Stimulated activated CD4-positive, alpha-beta T cell treated with anti-CD3 and anti-CD28 coated beads, Interleukin-4, amount 100 ng/mL, for 48 hours (primary cell): ENCODE measurements at places on chromosomes 13 and 19.

- no peak for DNase-seq
Measured at GRCh38 chr13:77946522-77946921, 27.9 kb upstream of the EDNRB start.

GRCh38 chr13:82627183-82627582 is 1255.1 kb downstream of the SLITRK1 start:
- DNase-seq, result no peak

GRCh38 chr13:92677571-92677970 is 549.0 kb upstream of the GPC6 start:
- DNase-seq, result no peak

DNA sequence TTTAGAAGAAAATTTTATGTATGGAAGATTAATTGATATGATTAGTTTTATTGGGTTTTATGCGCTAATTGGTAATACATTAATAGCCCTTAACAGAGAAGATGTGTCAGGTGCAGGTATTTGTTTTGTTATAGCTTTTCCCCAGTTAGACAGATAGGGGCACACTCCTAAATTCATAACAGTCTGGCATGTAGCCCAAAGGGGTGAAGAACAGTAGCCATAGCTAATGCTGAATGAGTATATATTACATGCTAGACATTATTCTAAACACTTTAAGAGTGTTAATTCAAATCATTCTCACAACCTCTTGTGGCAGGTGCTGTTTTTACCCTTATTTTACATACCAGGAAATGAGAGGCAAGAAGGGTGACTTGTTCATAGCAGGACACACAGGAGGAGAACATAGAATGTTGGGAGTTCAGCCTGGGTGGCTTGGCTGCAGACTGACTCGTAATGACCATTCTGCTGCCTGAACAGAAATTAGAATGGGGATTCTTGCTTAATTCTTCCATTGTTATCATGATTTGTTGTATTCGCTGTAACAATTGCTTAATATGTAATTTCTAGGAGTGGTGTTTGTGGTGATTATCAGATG is 20.1 kb downstream of the PCCA start:
- DNase-seq, result no peak

DNA sequence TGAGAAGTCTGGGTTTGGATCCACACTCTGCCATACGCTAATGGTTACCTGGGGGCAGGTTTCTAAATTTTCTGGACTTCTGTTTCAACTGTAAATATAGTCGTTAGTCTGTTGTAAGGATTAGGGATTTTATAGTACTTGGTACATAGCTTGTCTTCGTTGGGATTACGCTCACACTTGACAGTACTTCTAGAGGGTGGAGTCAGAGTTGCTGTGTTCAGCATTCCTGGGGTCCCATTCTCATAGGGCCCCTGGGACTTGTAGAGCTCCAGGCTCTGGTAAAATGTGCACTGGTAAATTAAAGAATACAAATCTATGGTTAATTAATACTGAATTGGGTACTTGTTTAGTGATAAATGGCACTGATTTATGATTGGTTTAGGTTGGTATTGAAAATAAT is 45.2 kb downstream of the TPP2 start:
- no peak for DNase-seq

DNA sequence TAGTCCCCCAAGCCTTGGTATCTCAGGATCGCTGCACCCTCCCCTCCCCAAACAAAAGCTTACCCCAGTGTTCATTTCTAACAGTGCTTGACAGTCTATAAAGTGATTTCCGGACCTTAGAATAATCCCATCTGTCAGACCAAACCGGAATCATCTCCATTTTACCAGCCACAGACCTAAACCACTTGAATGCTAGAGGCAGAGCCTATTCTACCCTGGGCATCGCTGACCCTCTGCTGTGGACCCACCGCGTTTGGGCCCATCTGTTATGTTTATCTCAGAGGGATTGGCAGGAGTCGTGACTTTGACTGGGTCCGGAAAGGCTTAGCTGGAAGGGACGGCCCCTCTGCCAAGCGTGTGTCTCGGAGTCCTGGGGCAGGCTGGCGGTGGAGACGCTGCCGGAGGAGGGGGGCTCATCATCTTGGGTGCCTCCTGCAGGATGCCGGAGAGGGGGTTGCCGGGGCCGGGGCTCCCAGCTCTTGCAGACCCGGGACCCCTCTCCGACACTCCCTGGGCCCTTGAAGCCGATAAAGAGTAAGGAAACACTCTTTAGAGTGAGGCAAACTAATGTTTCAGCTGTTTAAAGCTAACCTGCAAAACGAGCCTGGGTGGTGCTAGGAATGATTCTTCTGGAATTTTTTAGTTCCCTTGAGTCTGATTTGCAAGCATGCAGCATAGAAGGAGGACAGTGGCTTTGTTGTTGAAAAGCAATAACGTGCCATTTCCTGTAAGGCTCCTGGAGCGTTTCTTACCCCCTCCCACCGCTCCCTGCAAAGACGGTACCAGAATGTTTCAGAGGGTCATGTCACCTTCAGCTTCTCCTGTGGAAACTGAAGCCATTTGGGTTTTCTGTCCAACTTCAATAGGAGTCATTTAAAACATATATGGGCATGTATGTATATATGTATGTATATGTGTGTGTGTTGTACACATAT is 1.3 kb downstream of the SLC25A42 start:
- DNase-seq, result peak; percentile 18

DNA sequence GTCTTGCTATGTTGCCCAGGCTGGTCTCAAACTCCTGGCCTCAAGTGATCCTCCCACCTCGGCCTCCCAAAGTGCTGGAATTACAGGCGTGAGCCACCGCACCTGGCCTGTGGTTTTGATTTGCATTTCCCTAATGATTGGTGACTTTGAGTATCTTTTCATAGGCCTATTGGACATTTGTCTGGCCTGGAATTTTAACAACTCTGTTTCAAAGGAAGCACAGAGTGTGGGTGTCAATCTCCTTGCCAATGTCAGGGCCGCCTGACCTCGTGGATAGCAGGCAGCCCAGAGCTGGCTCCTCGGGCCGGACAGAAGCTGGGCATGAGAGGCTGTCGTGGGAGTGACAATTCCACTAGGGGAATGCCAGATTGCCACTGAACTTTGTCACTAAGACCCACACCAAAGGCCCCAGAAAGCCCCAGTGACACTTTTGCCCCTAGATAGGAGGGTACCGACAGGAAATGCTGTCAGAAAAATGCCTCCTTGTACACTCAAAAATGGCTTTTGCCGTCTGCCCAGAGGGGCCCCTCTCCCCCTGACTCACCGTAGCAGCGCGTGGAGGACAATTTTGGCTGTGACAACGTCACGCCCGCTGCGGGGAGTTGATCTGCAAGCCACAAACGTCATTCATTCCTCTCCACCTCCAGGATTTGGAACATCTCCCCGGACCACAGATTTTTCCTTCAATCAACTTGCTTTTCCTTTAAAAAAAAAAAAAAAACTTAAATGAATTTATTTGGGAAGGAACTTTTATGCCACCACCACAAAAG is 11.7 kb upstream of the ADGRE5 start:
- DNase-seq, result peak; percentile 89

- DNase-seq, result no peak
Measured at GRCh38 chr13:59447846-59448620, 715.7 kb downstream of the DIAPH3 start.

DNA sequence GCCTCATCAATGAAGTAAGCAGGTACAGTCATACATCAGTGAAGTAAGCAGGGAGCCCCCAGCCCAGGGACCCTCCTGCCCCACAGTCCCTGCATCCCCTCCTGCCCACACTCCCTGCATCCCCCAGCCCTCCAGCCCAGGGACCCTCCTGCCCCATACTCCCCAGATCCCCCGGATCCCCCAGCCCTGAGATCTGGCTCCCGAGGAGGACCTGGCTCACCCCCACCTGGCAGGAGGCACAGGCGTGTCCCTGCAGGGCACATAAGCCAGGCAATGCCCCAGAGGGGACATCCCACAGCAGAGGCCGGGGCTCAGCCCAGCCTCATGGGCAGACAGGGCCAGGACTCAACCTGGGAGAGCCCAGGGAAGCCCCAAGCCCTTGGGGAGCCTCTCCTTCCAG is 53.6 kb upstream of the TPM4 start:
- DNase-seq, result no peak

GRCh38 chr19:35086455-35086854 is 29.2 kb upstream of the FXYD3 start:
- no peak for DNase-seq

- no peak for DNase-seq
Measured at GRCh38 chr19:15701757-15702533, 25.9 kb upstream of the OR10H2 start.

- peak; percentile 32 for DNase-seq
Measured at GRCh38 chr19:55703790-55704215, 28.8 kb downstream of the EPN1 start.

GRCh38 chr13:25391932-25392331 is 20.2 kb downstream of the ATP8A2 start:
- no peak for DNase-seq

DNA sequence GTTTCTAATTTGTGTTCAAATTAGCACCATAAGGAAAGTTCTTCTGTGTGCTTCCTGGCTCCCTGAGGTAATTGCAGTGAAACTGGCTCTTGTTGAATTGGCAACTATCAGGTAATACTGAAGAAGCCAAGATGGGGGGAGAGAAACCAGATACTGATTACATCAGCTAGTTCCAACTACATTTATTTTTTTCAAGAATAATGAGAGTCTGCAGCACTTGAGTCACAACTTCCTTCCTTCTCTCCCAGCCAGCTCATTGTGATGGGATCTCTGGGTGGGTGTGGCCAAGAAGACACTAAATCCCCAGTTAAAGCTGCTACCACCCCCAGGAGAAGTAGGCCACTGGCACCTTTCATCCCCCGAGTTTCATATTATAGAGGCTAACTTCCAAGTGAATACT is 100.7 kb upstream of the RXFP2 start:
- DNase-seq, result no peak

- DNase-seq, result peak; percentile 64
Measured at GRCh38 chr13:51764184-51765141, 39.5 kb downstream of the DHRS12 start.

DNA sequence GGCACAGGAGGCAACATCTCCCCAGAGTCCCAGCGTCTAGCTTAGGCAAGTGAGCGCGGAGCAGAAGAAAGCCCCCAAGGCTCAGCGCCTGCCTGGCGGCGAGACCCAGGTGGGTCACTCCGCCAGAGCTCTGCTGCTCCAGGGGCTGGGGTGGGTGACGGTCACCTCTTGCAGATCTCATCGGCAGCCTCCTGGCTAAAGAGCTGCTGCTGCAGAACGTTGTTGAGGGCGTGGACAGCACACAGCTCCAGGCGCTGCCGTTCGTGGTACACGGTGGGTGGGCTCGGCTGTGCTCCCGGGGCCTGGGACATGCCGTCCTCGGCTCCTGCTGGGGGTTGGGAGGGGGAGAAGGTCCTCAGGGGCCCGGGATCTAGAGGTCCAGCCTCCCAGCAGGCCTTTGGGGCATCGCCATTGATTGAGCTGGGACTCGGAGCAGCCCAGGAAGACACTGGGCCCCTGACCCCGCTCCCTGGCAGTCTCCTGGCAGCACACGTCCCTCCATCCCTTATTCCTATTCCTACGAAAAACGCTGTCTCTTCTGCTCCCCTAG is 795 bp downstream of the JOSD2 start:
- no peak for DNase-seq

GRCh38 chr19:52703917-52704316 is 30.9 kb downstream of the ZNF611 start:
- no peak for DNase-seq

- DNase-seq, result no peak
Measured at GRCh38 chr13:73952648-73953047, 181.6 kb downstream of the KLF12 start.

GRCh38 chr13:42804244-42804874 is 23.0 kb downstream of the FAM216B start:
- no peak for DNase-seq

- DNase-seq, result no peak
Measured at GRCh38 chr13:95341441-95341840, 40.2 kb upstream of the ABCC4 start.

DNA sequence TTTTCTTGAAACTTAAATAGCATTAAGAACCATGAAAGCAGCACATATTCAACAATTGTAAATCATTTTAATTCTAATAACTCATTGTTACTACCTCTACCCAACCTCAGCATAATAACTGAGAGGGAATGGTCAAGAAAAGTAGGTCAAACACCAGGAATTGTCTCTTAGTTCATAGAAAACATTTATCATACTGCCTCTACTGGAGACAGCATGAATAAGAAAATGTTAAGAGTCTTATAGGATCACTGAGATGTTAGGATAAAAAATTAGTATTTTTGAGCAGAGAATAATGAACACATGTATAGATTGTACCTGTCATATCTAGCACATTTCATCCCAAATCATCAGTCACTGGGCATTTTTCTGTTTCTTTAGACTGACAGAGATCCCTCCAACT is 515.3 kb downstream of the PCDH9 start:
- DNase-seq, result no peak

GRCh38 chr19:35566738-35567137 is 3.3 kb upstream of the ATP4A start:
- DNase-seq, result no peak

GRCh38 chr13:83980331-83980730 is 98.1 kb upstream of the SLITRK1 start:
- no peak for DNase-seq

- peak; percentile 76 for DNase-seq
Measured at GRCh38 chr19:36973021-36973843, 57.1 kb downstream of the ZNF568 start.
